Astrocyte of the hippocampus (primary cell): ENCODE measurements at places on chromosomes 3 and 15.

GRCh38 chr15:68814596-68814995, 6.1 kb downstream of the ANP32A start:
- no peak for DNase-seq

DNA sequence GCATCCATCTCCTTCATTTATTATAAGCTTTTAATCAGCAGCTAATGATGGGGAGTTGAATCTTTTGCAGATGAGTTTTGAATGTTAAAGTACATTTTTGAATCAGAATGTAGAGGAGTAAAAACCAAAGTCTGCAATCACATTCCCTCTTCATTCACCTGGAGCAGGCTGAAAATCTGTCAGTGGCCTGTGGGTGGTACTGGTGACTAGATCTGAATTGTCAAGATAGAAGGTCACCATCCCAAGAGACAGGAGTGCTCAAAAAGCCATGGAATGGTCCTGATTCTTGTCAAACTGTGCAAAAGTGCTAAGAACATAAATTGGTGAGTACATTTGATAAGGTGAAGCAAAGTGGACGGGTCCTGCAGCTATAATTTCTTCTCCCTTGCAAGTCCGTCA, 881.3 kb upstream of the NR2F2 start:
- no peak for DNase-seq

DNA sequence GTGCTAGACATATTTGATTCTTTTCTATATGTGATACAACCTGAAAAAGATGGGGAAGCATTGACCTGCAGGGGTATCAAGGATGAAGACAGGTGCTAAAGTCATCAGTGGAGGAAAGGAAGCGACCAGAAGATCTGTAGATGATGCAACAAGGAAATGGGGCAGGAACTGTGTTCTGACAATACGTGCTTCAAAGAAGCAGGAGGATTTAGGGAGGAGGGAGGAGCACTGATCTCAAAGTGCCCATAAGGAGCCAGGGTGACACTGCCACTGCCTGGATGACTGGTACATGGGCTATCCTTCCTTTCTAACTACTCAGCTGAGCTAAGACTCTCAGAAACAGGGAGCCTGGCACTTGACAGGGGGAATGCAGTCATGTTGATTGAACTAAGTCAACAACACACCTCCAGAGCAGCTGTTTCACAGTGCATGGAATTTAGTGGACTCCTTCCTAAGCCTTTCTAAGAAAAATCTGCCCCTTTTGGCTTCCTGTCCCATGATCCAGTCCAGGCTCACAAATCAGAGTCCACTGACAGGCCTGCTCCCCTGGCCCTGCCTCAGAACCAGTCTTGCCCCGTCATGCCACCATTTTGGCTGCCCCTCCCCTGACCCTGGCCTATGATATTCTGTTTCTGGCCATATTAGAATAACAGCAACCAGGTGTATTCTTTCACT, 12.0 kb downstream of the LYSMD4 start:
- DNase-seq: no peak

GRCh38 chr3:96209699-96210098, 604.7 kb upstream of the EPHA6 start:
- DNase-seq: no peak
